ENCODE measurements at places on chromosomes 7 and 10.

GRCh38 chr10:90658791-90659190 is 199.0 kb downstream of the HTR7 start:
- DNase-seq: peak; percentile 15

DNA sequence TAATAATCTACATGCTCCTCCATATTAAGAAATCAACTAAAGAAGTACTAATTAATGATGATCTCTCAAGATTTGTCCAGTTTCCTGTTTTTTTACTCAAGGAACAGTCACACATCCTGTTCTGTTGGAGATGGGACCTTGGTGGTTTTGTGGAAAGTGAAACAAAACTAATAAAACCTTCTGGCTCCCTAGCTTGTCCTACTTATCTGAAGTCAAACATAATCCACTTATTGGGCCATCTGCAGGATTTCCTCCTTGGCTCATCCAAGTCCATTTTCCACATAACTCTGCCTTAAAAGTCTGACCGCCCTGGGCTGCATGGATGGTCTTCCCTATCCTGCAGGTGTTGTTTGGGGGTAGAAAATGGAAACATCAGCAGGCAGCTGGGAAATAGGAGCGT is 39.4 kb upstream of the TARP start:
- DNase-seq: no peak

DNA sequence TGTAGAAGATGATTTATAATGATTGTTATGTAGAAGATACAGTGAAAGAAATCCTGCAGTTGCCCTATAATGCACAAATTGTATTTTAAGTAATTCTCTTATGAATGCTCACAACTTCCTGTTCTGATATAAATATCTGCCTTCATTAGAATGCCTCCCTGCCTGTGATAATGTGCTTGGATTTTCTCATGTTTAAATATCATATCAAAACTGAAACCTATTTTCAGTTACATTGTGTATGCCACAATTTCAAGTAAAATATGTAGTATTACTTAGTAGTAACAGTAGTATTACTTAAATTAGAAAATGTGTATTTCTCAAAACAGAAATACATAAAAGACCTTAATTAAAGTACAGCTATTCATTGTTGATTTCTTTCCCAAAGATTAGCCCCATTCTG is 41.1 kb upstream of the TFEC start:
- no peak for DNase-seq

- DNase-seq: no peak
Measured at GRCh38 chr7:128829391-128830166, 627 bp upstream of the FLNC start.

GRCh38 chr10:58514111-58514770 is 1.6 kb downstream of the BICC1 start:
- no peak for DNase-seq

DNA sequence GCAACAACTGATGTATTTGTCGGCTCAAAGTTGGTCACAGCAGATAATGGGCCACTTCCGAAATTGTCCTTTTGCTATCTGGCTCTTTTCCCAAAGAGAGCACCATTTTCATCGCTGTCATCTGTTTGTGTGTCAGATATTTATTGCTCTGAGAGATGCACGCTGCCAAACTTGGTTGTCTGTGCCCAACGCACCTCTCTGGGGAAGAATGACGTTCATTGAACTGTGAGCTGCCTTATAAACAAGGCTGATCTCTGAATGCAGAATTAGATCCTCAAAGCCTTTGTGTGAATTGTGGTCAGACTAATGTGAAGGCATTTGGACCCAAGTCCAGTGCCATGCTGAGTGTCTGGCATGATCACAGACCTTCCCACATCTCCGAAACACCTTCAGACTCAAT is 174.7 kb upstream of the LYZL1 start:
- no peak for DNase-seq

- DNase-seq: no peak
Measured at GRCh38 chr7:149279111-149279743, 17.2 kb downstream of the ZNF783 start.

DNA sequence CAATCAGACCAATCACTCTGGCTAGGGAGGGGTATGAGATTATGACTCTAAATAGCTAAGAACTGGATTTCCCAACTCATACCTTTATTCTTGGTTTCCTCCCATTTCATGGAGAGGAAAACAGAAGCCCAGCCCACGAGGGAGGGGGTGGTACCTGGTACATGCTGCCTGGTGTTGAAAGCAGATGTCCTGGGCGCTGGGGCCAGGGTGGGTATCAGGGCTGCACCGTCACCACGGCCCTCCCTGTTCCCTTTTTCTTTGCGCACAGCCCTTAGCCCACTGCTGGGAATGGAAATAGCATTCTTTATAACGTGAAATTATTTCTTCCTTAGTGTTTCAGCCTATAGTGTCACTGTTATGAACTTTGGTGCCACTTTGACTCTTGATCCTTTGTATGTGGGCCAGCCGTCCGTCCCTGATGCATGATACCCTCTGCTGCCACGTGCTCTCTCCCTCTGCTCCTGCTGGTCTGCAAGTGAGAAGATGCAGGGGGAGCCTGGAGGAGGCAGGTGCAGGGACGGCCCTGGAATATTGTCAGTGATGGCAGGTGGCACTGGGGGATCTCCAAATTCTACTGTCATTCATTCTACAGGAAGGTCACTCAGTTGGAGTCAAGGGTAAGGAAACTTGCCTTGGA is 158.5 kb downstream of the CDH23 start:
- DNase-seq: no peak

GRCh38 chr7:67673861-67674260 is 677.2 kb downstream of the TYW1 start:
- DNase-seq: no peak
